SHP77 treated with DMSO at 0.1 percent for 48 hours (cell line): ENCODE measurements at places on chromosomes 3 and 15.

DNA sequence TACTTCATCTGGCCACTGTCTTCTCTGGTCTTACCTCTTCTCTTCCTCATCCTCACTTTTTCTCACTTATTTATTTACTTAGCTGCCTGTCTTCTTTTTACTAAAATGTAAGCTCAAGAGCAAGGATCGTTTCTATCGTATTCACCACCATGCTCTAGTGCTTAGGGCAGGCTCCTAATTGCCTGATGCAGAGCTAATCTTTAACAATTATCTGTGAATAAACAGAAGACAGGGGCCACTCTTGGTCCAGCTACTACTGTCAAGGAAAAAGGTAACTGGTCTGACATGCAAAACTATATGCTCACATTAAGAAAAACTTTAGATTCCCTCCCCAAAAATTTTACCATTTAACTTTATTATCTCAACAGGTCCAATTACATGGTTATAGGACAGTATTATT is 17.5 kb downstream of the PIK3R4 start:
- DNase-seq: no peak

GRCh38 chr3:39849992-39850715 is 40.7 kb downstream of the MYRIP start:
- peak; percentile 5 for DNase-seq

DNA sequence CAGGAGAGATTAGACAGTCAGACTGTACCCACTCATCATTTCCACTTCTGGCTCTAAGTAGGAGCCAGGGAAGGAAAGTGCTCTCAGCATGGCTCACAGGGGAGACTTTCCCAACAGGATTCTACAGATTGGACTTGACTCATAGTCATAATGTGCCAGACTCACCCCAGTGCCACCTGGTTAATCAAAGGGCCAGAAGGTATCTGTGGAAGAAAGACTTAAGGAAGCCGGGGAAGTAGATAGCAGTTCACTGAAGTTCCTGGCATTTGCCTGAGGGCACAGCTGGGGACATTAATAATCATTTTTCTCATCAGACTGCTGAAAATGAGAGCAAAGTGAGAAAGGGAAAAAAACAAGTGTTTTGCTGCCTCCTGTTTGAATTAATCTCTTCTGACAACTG is 717.5 kb downstream of the TUSC7 start:
- DNase-seq: no peak

DNA sequence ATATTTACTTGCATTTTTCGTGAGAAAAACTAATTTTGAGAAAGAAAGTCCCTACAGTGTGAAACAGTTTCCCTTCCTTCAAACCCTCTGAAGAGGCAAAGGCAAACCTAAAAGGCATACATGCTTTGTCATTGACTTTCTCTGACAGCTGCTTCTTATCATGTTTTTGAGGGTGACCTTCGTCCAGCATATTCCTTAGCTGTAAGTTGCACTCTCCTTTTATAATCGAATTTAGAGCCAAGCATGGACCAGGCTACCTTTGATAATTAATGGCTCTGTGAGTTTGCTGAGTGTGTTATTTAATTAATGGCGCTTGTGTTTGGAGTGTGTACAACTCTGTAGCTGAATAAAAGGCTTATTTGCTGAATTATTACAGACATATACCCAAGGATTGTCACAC is 684.2 kb upstream of the CFAP20DC start:
- DNase-seq: no peak

DNA sequence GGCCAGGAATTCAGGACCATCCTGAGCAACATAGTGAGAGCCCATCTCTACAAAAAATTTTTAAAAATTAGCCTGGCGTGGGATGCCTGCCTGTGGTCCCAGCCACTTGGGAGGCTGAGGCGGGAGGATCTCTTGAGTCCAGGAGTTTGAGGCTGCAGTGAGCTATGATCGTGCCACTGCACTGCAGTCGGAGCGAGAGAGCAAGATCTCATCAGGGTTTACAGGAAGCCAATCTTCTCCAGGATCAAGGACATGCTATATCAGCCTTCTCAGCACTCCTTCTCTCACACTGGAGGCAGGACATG is 451 bp upstream of the STOML1 start:
- DNase-seq: no peak

GRCh38 chr3:173351886-173352285 is 45.7 kb upstream of the NLGN1 start:
- no peak for DNase-seq

GRCh38 chr3:62793946-62794345 is 81.3 kb downstream of the CADPS start:
- no peak for DNase-seq

- DNase-seq: no peak
These were observed 33.5 kb upstream of the PRR20G start for GRCh38 chr3:127321371-127321770.

DNA sequence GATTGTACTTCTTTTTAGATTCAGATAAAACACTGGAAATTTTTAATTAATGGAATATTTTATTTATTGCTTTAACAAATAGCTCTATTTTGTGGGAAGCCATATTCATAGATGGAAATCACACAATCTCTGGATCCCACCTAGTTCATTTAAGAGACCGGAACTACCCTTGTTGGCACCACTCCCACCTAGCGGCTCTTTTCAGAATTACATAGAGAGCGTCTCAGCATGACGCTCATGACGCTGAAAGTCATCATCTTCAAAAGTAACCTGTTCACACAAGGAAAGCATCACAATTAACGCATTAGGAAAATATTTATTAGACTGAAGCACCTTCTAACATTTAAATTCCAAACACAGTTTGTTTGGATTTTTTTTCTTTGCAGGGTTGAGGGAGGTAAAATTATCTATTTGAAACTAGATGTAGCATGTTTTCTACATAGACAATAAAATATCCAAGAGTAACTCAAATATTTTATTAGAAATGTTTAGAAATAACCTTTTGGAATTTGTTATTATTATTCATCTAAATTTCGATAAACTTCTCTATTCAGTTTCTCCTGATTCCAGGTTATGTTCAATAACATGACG is 214.9 kb upstream of the ARRDC4 start:
- DNase-seq: peak; percentile 15

GRCh38 chr3:19248143-19248542 is 99.8 kb downstream of the KCNH8 start:
- no peak for DNase-seq

GRCh38 chr3:181183764-181184163 is 194.2 kb upstream of the DNAJC19 start:
- no peak for DNase-seq

- no peak for DNase-seq
These were observed 17.0 kb downstream of the SOX2 start for GRCh38 chr3:181728470-181729340.

DNA sequence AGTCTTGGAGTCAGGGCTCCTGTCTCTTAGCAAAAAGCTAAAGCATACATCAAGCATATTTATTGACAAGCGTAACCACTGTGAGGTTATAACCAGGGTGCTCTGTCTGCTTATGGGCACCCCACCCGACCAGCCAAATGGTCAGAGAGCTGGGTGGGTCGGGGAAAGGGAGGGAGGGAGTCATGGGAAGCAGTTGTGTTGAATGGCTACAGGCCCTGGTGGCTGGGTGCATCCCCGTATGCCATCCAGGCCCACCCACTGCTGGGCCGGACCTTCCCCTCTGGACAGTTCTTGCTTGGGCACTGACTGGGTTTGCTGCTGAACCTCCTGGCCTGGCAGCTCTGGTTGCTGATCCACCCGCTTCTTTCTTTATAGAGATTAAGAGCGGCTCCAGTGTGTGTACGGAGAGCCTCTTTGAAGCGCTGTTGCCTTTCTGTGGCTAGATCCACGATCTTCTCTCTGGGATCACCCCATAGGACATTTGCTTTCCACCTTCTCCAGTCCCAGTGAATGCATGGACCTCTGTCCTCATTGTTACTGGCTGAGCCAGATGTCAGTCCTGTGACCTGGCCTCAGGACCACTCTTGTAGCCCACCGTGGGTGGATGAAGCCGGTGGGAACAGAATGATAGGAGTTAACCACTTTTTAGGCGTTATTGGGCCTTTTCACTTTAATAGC is 59.6 kb downstream of the SMAD3 start:
- no peak for DNase-seq

GRCh38 chr3:187291001-187291511 is 481 bp downstream of the MASP1 start:
- DNase-seq: no peak

DNA sequence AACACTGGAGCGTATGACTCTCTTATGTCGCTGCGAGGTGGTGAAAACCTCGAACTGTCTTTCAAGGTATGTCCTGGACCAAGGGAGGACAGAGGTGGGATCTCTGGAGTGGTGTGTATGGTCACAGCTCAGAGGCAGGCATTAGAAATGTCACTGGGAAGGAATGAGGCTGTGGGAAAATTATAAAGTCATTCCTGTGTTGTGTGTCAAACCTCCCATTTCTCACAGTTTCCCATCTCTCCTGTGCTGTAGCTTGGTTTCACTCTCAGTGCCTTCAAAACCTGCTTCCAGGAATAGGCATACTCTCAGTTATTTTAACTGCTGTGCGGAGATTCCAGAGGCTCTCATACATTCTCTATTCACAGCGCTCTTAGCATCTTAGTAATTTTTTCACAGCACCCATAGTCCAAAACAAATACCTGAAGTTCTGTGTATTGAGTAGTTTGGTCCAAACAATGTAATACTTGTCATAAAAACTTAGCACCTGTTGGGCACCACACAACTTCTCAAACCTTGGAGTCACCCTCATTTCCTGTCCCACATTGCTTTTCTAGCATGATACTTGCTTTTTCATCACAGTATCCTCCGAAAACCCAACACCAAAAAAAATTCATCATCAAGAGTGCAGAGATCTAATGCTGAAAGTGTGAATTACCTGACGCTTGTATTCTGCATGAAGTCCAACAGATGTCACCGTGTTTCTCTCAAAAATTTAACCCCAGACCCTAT is 36.9 kb downstream of the GALNT15 start:
- DNase-seq: no peak

- no peak for DNase-seq
These were observed 49.0 kb downstream of the DZIP1L start for GRCh38 chr3:138066383-138066782.

- DNase-seq: no peak
These were observed 36.1 kb upstream of the PFN2 start for GRCh38 chr3:150006794-150007193.

DNA sequence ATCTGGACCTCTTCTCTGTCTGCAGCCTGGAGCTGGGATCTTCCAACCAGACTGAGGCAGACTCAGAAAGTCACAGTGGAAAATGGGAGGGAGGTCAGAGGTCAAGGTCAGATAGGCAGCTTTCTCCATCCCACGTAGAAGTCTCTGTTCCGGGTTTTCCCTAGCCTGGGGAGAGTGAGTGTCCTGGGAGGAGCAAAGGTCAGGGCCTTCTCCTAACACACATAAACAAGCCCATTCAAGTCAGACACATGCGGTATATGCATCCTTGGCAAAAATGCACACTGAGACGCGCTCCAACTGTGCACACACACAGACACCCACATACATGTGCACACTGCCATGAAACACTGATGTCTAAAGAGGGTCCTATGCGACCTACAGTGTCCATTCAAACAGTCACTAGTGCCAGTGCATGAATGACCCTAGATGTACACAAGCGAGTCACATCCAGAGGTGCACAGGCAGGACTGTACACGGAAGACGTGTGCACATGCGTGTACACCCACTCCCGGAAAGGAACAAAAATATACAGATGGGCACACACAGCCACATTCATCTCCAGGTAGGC is 681 bp downstream of the TWF2 start:
- DNase-seq: no peak

DNA sequence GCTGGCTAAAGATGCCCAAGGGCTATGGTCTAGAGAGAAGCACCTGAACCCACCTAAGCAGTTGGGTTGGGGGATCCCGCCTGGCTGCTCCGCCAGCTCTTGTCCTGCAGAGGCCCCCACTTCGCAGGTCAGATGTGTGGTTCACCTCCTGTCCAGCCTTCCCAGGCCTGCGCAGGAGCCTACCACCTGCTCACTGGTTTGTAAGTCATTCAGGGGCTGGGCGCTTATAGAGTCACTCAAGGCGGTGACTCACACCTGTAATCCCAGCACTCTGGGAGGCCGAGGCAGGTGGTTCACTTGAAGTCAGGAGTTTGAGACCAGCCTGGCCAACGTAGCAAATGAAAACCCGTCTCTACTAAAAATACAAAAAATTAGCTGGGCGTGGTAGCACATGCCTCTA is 3.9 kb upstream of the FURIN start:
- no peak for DNase-seq

- peak; percentile 38 for DNase-seq
These were observed 10.8 kb upstream of the VPS33B start for GRCh38 chr15:91032919-91033803.

GRCh38 chr15:42145546-42146455 is 10.6 kb downstream of the PLA2G4F start:
- no peak for DNase-seq
